ENCODE measurements at places on chromosomes 7 and 10.

GRCh38 chr7:158541346-158542010, 46.1 kb downstream of the PTPRN2 start:
- DNase-seq: no peak

DNA sequence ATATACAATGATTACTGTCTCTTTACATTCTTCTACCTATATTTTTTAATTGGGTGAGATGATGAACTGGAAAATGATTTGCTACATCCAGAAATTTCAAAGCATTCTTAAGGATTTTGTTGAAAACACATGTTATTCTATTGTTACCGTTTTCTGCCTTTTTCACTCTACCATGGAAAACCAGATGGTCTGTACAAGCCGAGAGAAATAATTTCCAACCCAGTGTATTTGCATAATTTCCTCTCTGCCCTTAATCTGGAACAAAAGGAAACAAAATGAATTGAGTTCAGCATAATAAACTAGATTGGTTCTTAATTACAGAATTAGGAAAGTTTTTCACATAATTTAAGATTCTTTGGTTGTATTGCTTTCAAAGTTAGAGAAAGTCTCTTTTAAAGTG, 211.2 kb downstream of the CACNB2 start:
- no peak for DNase-seq

DNA sequence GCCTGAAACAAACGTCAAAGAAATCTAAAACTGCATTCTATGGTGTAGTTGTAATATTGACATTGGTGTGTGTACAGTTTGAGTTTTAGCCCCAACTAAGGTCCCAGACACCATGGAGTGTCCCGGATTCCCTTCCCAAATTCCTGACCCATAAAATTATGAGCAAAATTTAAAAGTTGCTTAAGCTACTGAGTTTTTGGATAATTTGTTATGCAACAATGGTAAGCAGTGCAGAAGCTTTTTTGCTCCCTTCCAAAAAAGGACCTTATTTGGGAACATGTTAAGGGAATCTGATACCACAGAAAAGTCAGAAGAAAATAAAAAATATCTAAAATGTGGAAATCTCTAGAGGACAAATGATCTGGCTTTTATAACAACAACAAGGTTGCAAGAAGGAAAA, 63.3 kb upstream of the KMT2E start:
- DNase-seq: no peak

- no peak for DNase-seq
Measured at GRCh38 chr10:97593421-97593820, 3.9 kb downstream of the C10orf62 start.

GRCh38 chr7:103394566-103394965, 47.1 kb downstream of the PSMC2 start:
- DNase-seq: no peak

- DNase-seq: peak; percentile 56
Measured at GRCh38 chr10:122565766-122566206, 5.2 kb downstream of the DMBT1 start.

DNA sequence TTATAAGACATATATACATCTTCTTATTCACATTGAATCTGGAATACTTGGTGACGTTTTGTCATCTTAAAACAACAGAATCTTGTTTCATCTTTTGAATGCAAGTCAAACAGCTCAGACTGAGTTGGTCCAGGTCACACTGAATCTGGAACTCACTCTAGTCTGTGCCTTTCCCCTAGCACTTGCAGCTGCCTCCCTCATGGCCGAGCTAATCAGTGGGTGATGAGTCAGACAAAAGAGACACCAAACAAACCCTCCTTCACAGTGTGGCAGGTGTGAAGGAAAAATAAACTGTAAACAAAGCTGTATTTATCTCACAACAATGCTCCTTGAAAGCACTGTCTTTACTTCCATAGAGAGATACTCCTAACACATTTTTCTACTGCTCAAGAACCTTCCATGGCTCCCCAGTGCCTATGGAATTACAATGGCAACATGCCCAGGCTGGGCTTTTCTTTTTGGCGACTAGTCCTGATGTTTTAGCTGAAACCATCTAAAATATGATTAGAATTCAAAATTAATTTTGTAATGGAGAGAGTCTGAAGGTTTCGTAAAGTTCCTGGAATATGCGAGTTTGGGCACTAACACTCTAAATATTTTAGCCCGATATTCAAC, 140.0 kb downstream of the ZNF365 start:
- DNase-seq: no peak

DNA sequence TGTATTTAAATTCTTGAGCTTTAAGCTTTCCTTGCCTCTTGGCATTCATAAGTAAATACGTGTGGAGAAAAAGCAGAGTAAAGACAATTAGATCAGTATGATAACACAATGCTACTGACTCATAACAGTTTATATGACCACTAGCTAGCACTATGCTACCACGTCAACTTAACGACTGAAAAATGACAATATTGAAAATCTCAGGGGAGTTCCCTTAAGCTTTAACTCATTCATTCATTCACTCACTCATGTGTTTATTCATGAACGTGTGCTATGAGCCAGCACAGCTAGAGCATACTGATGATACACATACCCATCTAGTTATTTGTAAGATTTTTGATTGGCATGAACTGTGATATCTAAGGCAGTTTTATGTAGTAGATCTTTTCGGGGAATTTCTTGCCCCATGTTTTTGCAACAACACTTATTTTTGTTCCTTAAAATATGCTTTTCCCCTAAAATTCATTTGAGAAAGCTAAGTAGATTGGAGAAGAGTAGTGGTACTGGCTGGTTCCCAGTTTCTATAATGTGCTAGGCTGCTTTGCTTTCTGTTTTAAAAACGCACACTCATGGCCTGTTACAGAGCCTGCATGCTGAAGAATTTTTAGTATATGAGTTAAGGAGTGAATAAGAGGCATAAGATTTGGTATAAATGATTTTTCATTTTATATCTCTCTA, 57.4 kb upstream of the ACBD5 start:
- no peak for DNase-seq

Data from activated CD4-positive, alpha-beta T cell treated with anti-CD3 and anti-CD28 coated beads, Interleukin-2, amount 50 U/mL, for 24 hours (primary cell).